ENCODE measurements at places on chromosomes 7 and 10. TPM values are rescaled to one million over a fixed set of nuclear protein-coding genes. Genes with fewer than 3 reads are reported as not detected.
A peak's percentile ranks its signal among the peaks of the same experiment; 100 is the strongest.

DNA sequence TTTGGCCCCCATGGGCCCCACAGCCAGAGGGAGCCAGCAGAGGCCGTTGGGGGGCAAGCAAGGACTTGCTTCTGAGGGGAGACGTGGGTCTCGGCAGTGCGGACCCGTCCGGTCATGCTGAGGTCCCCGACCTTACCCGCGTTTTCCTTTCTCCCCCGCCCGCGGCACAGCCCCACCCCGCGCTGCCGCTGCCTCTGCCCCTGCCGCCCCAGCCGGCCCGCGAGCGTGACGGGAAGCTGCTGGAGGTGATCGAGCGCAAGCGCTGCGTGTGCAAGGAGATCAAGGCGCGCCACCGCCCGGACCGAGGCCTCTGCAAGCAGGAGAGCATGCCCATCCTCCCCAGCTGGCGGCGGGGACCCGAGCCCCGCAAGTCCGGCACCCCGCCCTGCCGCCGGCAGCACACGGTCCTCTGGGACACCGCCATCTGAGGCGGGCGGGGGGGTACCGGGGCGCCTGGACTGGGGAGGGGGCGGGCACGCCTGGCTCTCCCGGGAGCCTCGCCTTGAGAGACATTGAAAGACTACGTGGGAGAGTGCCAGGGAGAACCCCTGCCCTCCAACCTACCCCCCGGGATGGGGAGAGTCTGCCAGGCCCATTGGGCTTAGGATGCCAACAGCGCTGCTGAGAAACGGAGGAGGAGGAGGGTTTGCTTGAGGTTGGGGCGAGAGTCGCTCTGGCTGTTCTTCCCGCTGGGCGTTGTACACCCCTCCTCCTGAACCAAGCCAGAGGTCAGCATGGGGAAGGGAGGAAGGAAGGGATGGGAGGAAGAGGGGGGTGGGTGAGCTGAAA, 9.9 kb downstream of the NYAP1 start:
- DNase-seq, result peak; percentile 84

DNA sequence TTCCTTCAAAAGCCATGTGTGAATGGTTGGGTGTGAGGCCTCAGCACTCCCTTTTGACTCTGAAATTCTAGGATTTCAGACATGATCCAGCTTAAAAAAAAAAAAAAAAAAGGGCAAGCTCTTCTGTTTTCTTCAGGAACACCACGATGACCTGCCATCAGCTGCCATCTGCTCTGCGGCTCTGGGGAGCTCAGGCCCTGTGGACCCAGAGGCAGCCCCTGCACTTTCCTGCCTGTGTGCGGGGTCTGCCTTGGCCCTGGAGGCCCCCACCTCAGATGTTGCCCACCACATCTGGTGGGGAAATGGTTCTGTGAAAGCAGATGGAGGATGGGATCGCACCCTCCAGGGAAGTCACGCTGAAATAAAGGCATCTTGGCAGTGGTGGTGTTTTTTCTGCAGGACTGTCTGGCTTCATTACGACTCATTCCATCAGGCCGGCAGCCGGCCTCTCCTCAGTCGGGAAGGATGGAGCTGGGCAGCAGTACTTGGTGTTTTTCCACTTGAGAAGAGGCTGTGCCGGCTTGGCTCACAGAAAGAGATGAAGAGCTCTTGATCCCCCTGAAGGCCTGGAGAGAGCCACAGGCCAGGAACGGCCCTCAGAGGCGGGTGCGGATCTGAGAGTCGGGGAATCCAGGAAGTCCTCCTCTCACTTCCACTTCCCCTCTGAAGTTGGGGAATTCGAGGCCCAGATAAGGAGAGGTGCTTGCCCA, 66.1 kb upstream of the AQP1 start:
- no peak for DNase-seq

- DNase-seq, result no peak
Measured at GRCh38 chr10:119782981-119783664, 57.3 kb downstream of the INPP5F start.

- no peak for DNase-seq
Measured at GRCh38 chr7:2559283-2559950, 638 bp downstream of the IQCE start.

GRCh38 chr10:47421057-47421952, 37.2 kb upstream of the ZNF488 start:
- DNase-seq, result no peak

GRCh38 chr7:118104812-118105441, 79.0 kb upstream of the LSM8 start:
- DNase-seq, result no peak

DNA sequence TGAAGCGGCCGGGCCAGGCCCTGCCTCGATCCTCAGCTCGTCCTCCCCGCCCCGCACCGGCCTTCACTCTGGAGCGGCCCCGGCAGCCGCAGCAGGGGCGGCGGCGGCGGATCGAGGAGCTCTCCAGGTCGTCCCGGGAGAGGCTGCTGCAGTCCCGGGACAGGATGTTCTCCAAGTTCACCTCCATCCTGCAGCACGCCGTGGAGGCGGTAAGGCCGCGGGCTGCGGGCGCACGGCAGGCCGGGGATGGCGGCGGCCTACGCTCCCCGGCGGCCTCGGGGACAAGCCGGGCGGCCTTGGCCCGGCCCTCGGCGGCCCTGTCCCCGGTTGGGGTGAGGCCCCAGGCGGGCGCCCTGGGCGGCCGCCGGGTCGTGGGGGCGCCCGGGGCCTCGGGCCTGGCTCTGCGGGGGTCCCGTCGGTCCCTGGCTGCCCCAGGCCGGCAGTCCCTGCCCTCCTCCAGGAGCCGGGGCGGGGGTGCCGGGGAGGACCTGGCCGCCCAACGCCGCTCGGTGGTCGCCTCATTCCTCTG, 399 bp downstream of the FHIP2A start:
- peak; percentile 74 for DNase-seq

Gene TRIM73
- 1.4 TPM for total RNA-seq

Gene SDK1
- 4.1 TPM for total RNA-seq

Gene SLIT1
- total RNA-seq, result 0.28 TPM

Gene CCDC7
- 2.7 TPM for total RNA-seq

DNA sequence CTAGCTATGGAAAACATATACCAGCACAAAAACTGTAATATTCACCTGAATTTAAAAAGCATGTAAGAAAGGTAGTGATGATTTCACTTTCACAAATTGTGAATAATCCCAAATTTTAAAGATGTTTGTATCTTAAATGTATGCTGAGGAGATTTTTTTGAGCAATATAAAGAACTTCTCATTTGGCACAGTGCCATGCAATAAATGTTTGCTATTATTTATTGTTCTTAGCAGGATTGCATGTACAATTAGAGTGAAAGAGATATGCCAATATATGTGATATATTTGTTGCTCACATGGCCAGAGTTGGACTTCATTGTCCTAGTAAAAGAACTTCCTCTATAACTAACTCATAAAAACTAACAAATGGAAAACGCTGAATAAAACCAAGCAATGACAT, 895.1 kb upstream of the KCND2 start:
- DNase-seq, result no peak

GRCh38 chr10:86316274-86316835, 50.2 kb downstream of the GRID1 start:
- no peak for DNase-seq

Gene GCC1
- total RNA-seq, result 8.9 TPM

GRCh38 chr10:111108441-111108840, 31.6 kb downstream of the ADRA2A start:
- DNase-seq, result peak; percentile 43

DNA sequence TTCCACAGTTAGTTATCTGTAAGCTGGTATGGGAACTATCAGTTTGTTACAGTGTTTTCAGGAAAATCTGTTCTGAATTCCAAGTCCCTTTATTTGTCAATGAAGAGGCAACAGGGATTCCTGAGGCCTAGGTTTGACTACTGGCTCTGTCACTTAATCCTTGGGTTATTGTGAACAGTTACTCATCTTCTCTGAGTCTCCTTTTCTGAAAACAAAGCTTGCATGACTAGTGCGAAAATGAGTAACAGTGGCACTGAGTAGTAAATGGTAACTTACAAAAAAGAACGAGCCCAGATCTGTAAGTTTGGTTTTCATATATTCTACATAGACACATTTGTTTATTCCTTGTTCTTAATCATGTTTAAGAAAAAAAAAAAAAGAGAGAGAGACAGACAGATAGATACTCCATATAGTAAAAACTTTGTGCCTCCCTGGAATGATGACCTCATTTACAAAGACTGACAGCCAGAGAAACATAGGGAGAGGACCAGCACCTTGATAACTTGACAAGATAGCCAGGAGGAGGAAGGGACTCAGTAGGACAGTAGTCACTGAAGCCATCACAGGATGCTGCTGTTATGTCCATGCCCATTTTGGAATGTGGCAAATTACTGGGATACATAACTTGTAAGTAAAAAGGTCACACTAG, 1.9 kb downstream of the MRPS33 start:
- no peak for DNase-seq

DNA sequence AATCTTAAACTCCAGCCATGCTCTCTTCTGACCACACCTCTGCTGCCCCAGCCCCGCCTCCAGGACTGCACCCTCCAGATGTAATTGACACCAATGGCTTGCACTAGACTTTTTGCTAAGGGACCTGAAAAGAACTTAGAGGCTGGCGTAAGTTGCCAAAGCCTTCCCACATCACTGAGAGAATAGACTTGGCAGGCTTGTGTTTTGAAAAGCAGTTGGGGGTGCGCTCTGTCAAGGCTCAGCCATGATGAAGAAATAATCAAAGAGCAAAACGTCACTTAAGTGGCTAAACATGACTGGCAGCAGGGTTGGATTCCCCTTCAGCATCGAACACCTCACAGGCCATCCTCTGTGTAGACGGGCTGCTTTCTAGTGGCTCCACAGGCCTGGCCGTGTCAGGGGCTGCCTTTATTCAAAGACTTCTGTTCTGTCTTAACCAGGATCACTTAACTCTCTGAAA, 195.2 kb upstream of the C7orf33 start:
- no peak for DNase-seq

GRCh38 chr7:127290116-127290655, 37.4 kb upstream of the GRM8 start:
- DNase-seq, result no peak

GRCh38 chr10:121188005-121188404, 336.8 kb downstream of the WDR11 start:
- DNase-seq, result no peak

DNA sequence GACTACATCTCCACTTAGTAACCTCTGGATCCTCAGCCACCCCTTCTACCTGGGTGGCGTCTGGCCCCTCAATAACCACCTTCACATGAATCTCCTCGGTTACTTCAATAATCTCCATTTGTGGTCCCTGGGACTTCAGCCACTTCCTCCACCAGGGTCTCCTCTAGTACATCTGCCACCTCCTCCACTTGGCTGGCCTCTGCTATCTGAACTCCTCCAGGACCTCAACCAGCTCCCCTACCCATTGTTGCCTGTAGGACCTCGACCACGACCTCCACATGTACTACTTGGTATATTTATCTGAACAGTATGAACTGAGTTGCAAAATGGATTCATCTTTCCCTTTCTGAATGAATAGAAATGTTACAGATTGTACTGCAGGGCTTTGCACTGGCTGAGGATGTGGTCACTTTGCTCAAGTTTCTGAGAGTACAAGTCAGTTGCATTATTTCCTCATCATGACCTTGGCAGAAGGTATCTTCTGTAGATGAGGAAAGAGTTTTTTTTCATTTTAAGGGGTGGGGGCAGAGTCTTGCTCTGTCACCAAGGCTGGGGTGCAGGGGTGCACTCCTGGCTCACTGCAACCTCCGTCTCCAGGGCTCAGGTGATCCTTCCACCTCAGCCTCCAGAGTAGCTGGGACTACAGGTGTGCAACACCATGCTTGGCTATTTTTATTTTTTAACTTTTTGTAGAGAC, 36.0 kb downstream of the MAT1A start:
- no peak for DNase-seq

Gene CH25H
- not detected for total RNA-seq

DNA sequence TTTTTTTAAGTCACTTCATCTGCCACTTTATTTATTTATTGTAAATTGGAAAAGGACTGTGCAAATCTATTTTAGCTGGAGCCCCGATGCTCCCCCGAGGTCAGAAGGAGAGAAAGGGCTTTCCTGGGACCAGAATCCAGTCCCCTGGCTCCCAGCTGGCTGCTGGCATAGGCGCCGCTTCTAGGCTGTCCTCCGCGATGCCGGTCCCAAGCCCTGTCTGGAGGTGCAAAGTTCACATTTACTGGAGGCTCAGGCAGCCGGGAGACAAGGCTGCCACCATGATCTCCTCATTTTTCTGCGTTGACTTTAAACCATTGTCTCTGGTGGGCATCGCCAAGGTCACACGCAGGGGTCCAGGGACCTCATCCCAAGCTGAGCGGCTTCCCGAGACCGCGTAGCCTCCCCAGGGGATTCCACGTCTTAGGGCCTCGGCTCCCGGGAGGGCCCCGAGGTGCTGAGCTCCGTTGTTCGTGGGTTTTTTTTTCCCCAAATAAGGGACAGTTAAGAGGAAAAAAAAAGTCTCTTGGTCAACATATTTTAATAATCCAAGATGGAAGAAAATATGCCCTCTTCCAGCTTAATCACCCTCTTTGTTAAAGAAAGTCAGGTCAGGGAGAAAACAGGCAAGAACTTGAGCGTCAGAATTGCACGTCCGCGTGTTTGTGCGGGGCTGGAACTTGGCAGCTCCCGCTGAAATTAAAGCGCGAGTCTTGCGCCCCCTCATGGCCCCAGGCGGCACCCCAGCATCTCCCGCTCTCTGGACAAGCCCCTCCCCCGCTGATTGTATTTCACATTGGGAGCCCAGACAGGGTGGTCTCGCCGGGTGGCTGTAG, 11.9 kb downstream of the RGR start:
- peak; percentile 90 for DNase-seq
